ENCODE measurements at places on chromosomes 1 and 21.

DNA sequence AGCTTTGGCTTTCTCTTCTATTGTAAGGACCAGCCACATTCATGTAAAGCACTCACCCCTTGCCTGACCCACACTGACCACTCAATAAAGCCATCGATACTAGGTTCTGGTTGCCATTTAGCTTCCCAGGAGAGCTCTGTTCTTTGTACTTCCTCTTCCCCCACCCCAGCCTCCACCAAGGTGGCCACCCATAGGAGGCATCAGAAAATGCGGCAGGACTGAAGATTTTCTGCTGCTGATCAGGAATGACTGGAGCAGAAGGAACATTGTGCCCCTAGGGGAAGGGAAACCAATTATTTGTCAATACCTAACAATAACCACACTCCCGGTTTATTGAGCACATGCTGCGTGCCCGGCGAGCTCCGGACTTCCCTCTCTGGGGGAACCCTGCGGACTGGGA, 5.2 kb upstream of the SMIM12 start:
- DNase-seq: no peak

DNA sequence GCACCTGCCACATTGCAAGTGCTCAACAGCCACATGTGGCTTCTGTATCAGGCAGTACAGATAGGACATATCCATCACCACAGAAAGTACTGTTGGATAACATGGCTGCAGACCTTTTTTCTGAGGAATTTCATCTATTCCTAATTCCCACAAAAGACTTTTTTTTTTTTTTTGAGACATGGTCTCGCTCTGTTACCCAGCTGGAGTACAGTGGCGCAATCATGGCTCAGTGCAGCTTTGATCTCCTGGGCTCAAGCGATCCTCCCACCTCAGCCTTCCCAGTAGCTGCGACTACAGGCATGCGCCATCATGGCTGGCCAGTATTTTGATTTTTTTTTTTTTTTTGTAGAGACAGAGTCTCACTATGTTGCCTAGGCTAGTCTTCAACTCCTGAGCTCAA, 33.3 kb downstream of the YARS1 start:
- DNase-seq: no peak

- no peak for DNase-seq
Measured at GRCh38 chr1:4447778-4448420, 206.5 kb upstream of the AJAP1 start.

GRCh38 chr1:203267347-203267846, 37.9 kb upstream of the BTG2 start:
- peak; percentile 93 for DNase-seq

DNA sequence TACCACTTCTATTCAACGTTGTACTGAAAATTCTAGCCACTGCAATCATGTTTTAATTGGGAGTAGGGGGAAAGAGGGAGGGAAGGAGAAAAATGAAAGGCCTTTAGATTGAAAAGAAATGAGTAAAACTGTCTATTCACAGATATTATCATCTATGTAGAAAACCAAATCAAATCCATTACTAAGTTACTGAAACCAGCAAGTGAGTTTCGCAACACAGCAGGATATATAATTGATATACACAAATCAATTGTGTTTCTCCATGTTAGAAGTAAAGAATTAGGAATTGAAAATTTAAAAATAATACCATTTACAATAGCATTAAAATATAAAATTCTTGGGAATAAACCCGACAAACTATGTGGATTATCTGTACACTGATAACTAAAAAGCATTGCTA, 19.2 kb downstream of the SFT2D2 start:
- DNase-seq: no peak

DNA sequence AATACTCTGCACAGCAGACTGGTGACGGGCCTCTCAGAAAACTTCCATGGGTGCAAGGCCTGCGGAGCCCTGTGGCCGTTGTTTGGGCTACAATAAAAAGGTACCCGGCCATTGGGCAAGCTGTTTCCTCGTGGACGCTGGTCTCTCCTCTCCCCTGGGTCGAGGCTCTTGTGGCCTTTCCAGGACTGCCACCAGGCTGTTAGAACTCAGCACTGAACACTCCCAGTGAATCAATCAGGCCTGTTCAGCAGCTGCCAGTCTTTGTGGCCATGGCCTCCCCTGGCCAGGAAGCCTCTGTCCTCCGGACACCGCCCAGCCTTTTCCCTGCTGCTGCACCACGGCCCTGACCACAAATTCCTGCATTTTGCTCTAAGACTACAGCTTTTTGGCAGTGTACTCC, 33.0 kb upstream of the ACTRT2 start:
- DNase-seq: no peak

DNA sequence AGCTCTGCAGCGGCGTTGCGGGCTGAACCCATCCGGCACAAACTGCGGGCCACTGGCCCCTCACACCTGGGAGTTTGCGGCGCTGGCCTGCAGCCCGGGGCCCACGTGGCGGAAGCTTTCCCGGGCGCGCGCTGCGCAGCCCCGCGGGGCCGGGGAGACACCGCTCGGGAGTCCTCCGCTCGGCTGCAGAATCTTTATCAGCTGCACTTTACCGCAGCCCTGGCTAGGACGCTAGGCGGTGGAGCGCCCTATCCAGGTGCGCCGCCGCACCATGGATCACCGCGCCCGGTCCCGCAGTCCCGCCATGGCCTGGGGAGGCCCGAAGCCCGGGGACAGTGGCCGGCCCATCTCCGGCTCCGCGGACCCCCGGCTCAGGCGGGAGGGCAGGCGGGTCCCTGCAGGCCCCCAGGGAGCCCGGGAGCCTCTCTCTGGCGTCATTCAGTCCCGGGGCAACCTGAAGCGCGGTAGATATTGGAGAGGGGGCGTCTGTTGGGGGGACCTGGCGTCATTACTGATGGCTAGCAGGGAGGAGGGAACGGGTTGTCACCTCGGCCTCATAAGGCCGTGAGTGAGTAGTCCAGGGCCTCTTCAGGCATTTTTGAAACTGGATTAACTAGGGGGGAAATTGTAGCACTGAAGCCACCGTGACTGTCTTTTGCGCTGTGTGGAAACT, 5.7 kb upstream of the OLIG2 start:
- DNase-seq: no peak

DNA sequence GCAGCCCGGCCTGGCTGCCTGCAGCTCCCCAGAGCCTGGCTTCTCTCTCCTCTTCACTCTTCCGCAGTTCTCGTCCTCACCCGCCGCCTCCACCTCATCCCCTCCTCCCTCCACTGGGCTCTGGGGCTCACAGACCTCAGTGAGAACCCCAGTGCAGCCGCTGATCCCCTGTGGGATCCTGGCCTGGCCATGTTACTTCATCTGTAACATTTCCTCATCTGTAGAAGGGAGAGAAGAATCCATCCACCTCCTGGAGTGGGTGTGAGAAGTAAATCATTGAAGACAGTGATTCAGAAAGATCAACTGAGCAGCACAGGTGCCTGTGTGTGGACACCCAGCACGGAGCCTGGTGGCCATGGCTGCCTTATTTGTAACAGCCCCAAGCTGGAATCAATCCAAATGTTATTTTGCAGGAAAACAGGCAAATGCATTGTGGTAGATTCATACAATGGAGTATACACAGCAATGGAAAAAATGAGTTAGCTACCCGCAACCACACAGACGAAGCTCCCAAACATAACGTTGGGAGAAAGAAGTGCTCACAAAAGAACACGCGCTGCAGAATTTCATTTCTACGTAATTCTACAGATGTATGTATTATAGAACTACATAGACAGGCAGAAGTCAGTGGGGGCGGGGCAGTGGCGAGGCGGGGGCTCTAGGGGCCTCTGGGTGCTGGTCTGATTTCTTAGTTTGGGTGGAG, 8.7 kb downstream of the LAPTM5 start:
- no peak for DNase-seq

GRCh38 chr1:161390559-161390858, 22.8 kb upstream of the CFAP126 start:
- DNase-seq: peak; percentile 34

DNA sequence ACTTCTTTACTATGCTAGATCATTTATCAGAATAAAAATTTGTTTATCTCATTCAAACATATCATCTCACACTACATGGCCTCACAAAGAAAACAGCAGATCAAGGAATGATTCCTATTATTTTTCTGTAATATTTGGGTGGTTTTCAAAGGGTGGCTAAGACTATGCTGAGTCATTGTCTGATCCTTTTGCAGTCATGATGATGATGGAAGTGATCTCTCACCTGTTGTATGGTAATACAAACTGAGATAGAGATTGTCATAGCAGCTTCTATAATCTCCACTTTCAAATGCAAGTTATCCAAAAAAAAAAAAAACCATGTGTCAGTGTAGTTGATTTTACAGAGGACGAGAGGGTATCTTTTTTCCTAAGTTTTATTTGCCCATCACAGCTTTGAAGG, 37.2 kb upstream of the GBP5 start:
- DNase-seq: no peak

DNA sequence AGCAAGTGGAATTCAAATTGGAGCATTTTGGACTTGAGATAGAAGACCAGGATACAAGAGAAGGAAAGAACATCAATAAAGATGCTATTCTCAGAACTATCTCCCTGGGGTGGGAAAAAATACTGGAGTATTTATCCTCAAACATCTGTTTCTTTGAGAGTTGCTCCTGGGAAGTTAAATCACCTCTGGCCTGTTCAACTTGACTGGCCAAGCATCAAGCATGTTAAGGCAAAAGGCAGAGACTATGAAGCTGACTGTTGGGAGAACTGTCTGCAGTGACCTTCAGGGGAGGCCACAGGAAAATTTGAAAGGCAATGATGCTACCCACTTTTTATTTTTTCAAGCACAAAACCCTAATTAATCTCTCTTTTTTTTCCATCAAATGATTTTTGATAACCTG, 239.0 kb downstream of the NTNG1 start:
- DNase-seq: no peak

- no peak for DNase-seq
Measured at GRCh38 chr1:165629848-165630628, 996 bp upstream of the MGST3 start.

GRCh38 chr1:183477986-183478781, 5.9 kb downstream of the SMG7 start:
- no peak for DNase-seq

- no peak for DNase-seq
Measured at GRCh38 chr21:29305561-29305960, 6.8 kb downstream of the BACH1 start.

- no peak for DNase-seq
Measured at GRCh38 chr1:239262538-239262937, 123.8 kb upstream of the CHRM3 start.

DNA sequence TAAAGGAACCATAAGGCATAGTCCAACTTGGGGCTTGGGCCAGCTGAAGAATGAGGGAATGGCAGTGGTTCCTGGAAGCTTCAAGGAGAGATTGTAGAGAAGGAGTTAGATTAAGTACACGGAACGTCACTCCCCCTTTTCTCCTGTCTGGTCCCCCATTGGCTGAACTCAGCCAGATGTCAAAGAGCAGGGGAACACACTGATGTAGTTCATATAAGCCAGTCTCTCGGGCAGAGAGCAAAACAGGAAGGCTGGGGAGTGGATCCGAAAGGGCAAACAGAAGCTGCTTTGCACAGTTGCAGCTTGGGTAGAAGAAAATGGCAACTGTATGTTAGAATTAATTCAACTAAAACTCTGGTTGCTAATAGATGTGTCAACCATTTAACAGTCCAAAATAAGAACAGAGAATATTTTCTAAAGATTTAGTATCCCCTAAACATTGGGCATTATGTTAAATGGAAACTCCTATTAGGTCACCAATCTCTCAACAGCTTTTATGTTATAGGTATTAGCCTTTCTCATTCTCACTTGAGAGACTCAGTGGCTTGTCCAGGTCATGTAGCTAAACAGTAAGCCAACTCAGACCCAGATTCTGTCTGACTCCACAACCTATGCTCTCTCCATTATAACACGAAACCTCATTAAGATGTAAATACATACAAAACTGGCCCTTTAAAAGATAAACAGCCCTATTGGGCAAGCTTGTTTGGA, 600.7 kb upstream of the USP24 start:
- DNase-seq: no peak

- no peak for DNase-seq
Measured at GRCh38 chr1:32898958-32899357, 2.2 kb downstream of the TMEM54 start.

DNA sequence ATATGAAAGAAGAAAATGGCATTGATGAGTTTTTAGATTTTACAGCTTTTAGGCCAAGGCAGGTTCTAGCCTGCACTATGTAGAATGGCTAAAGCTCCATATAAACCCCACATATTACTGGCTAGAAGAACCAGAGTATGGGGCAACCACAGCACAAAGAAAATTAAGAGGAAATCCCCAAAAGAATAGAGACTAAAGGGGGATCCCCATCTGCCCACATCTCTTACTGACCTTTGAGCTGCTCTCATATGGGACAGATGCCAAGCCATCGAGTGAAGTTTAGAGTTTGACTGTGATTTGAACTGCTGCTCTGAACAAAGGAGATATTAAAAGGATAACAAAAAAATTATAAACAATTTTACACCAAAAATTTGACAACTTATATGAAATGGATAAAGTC, 102.2 kb upstream of the HAO2 start:
- no peak for DNase-seq

GRCh38 chr21:35538386-35538785, 489.3 kb upstream of the RUNX1 start:
- no peak for DNase-seq

- DNase-seq: no peak
Measured at GRCh38 chr1:182118851-182119250, 57.3 kb upstream of the ZNF648 start.

DNA sequence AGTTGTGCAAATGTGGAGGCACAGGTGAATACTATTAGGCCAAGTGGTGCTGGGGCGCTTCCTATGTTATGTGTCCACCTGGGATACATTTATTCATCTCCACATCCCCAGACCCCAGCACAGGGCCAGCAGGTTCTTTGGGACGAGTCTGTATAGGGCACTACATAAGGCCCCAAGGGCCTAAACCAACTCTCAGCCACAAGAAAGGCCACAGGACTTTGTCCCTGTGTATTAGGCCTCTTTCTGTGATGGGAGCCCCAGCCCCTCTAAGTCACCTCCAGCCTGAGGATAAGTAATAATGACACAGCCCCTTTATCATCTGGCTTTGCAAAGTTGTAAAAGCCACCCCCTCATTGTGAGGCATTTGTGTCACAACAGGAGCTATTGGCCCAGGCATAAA, 79.2 kb upstream of the CD1D start:
- no peak for DNase-seq

DNA sequence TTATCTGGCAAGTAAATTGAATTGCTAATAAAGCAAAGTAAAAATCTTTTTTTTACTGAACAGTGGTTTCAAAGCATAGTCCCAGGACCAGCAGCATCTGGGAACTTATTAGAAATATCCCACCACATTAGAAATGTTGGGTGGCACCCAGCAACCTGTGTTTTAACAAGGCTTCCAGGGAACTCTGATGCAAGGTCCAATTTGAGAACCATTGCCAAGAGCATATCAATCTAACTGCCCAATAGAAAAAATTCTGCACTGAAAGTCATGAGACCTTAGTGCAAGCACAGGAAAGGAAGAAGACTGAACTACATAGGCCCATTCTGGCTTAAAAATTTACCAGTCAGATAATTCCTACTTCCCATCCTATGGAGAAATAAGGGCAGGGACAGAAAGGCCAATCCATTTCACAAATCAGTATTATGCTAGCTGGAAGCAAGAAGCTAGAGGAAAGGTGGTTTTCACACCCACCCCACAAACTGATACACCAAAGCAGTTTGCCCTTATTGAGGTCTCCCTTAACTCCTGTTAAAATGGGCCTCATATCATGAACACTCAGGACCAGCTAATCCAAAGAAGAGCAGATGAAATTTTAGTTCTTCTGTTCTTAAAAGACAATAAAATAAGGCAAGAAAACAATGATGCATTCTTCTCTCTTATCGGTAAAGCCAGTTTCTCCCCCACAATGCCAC, 17.5 kb upstream of the C1orf105 start:
- no peak for DNase-seq

- DNase-seq: peak; percentile 70
Measured at GRCh38 chr1:150535511-150536287, 13.5 kb upstream of the ADAMTSL4 start.

All from hepatic stellate cell (primary cell).